Globus pallidus (tissue), 1 donor: ENCODE measurements at places on chromosomes 2 and 18.

- no peak for DNase-seq
These were observed 177.3 kb upstream of the ARL4C start for GRCh38 chr2:234673961-234674759.

DNA sequence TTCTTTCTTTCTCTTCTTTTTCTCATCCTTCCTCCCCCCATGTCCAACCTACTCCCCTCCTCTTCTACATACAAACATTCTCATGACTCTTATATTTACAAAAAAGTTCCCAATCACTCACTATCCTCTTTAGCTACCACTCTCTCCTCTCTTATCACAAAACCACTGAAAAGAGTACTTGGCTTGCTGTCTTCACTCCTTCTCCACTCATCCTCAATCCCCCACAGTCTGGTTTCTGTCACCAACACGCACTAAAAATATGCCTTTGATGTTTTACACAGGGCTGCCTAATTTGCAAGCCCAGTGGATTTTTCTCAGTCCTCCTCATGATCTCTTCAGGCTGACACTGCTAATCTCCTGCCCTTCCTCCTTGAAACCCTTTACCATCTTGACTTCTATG lies 159.5 kb downstream of the TNS1 start:
- no peak for DNase-seq

GRCh38 chr2:69213782-69214181 lies 173.2 kb downstream of the GFPT1 start:
- no peak for DNase-seq

DNA sequence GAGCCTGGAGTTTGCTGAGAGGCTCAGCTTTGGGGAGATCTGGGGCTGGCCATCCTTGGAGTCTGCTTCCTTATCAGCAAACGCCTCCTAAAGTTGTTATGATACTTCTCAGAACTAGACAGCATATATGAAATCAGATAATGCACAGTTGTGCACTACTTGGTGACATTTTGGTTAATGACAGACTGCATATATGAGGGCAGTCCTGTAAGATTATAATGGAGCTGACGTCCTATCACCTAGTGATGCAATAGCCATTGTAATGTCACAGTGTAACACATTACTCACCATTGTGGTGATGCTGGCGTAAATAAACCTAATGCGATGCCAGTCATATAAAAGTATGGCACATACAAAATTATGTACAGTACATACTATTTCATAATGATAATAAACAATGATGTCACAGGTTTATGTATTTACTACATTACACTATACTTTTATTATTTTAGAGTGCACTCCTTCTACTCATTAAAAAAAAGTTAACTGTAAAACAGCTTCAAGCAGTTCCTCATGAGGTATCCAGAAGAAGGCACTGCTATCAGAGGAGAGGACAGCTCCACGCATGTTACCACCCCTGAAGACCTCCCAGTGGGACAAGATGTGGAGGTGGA lies 298.1 kb upstream of the REV1 start:
- no peak for DNase-seq

DNA sequence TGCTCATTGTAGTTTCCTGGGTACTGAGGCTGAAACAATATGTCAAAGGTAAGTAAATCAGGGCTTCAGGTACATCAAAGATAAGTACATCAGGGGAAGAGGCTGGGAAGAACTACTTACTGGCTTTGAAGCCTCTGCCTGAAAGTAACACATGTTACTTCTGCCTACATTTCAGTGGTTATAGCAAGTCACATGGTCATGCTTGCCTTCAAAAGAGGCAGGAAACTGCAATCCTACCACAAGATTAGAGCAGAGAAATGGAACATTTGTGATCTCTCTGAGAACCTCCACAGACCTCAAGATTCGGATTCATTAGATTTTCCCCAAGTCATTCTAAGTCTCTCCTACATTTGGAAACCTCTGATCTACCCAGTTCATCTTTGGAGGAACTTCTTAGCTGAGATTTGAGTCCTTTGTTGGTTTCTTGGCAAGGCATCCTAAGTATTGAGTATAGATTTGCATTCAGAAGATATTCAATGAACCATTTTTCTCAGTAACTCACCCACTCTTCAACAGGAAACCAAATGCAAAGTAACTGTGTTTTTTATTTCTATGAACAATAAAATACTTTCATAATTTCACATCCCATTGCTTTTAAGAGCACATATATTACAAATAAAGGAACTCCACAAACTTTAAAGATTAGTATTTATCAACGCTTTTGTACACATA lies 48.5 kb upstream of the CCDC195 start:
- no peak for DNase-seq

- DNase-seq, result no peak
These were observed 88.4 kb downstream of the CTIF start for GRCh38 chr18:48627216-48627615.

GRCh38 chr2:20992201-20992711 lies 51.6 kb downstream of the APOB start:
- no peak for DNase-seq

DNA sequence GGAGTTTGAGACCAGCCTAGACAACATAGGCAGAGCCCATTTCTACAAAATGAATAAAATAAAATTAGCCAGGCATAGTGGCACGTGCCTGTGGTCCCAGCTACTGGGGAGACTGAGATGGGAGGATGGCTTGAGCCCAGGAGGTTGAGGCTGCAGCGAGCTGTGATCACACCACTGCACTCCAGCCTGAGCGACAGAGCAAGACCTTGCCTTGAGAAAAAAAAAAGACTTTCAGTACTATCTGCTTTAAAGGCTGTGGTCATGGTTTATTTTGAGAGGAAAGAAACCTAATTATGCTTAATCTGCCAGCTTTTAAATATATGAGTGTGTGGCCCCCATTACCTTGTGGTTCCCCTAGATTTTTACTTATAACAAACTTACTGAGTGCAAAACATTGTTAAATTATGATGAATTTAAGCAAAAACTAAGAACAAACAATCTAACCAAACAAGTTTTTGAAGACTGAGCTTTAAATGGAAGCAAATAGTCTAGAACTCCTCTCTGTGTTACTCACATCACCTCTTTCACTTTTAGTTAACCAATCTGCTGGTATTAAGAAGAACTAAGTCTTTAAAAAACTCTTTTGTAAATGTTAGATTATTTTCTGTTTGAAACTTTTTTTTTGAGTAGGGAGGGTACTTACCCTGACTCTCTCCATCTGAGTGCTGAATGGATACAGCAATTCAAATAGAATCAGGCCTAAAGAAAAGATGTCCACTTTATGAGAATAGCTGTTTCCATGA lies 65.4 kb downstream of the EIF2AK3 start:
- no peak for DNase-seq

GRCh38 chr2:25453199-25453905 lies 111.6 kb upstream of the DNMT3A start:
- DNase-seq, result no peak

- DNase-seq, result peak; percentile 11
These were observed 318.1 kb downstream of the PDE11A start for GRCh38 chr2:177754492-177754873.

DNA sequence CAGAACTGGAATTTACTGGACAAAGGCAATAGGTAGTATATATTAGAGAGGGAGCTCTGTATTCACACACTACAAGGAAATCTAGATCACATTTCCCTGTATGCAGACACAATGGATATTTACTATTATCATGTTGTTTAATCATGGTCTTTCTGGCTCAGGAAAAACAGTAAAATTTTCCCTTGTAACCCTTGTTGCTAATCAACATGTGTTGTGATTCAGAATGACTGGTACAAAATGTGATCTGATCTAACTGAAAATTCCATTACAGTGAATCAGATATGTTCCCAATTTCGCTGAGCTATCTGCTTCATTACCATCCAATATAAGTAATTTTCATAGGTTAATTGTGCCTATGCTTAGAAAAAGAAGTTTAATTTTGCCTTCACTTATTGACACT lies 1109.7 kb downstream of the LRP1B start:
- DNase-seq, result no peak

GRCh38 chr18:49228187-49228586 lies 232.3 kb downstream of the DYM start:
- DNase-seq, result no peak

DNA sequence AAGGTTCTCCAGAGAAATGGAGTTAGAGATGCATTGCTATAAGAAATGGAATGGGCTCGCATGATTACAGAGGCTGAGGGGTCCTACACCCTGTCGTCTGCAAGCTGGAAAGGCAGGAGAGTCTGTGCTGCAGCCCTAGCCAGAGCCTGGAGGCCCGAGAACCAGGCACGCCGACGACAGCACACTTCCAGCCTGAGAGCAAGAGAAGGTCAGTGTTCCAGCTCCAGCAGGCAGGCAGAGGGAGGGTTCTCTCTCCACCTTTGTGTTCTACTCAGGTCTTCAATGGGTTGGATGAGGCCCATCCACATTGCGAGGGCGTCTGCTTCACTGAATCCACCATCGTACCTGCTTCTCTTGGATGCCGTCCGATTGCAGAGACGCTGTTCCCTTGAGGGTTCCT lies 177.6 kb upstream of the HDAC4 start:
- DNase-seq, result no peak
